ENCODE measurements at places on chromosomes 13 and 19.

- no peak for DNase-seq
These were observed 111.9 kb upstream of the MLNR start for GRCh38 chr13:49108196-49108595.

DNA sequence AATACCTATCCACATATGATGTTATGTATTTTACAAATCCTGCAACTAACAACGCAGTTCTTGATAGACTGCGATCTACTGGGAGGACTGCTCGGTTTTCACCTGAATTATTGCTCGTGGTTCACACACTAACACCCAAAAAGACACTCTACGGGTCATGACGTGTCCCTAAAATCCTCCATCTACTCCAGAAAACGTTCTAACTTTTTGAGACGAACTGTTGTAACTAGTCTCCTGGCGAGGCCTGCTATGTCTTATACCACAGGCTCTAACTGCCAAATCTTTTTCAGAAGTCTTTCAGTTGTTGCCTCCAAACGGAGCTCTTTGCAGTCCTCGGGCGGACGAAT, 108.2 kb downstream of the KCNRG start:
- peak; percentile 18 for DNase-seq

DNA sequence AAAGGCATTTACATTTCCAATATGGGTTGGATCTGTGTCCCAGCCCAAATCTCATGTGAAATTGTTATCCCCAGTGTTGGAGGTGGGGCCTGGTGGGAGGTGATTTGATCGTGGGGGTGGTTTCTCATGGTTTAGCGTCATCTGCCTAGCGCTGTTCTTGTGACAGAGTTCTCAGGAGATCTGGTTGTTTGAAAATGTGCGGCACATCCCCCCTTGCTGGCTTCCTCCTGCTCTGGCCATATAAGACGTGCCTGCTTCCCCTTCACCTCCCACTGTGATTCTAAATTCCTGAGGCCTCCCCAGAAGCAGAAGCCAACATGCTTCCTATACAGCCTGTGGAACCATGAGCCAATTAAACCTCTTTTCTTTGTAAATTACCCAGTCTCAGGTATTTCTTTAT, 126.2 kb upstream of the FNDC3A start:
- no peak for DNase-seq

GRCh38 chr13:100522618-100523309, 65.8 kb downstream of the GGACT start:
- DNase-seq = no peak

- DNase-seq = peak; percentile 72
These were observed 5.2 kb downstream of the DAND5 start for GRCh38 chr19:12974301-12975220.

DNA sequence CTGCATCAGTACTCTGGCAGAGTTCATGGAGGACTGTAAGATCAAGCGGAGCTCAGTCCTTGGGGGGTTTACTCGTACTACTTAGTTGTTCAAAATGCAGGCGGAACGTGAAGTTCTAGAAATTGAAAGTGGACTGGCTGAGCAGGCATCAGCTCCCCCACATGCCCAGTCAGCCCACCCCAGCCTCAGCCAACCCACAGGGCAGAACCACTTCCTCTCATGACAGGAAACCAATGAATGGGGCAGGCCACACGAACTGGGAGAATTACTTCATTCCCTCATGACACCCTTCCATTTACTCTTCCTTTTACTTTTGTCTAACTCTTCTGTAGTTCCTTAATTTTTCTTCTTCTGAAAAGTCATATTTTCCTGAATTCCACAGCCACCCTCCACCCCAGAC, 71.9 kb downstream of the FLT1 start:
- DNase-seq = no peak

DNA sequence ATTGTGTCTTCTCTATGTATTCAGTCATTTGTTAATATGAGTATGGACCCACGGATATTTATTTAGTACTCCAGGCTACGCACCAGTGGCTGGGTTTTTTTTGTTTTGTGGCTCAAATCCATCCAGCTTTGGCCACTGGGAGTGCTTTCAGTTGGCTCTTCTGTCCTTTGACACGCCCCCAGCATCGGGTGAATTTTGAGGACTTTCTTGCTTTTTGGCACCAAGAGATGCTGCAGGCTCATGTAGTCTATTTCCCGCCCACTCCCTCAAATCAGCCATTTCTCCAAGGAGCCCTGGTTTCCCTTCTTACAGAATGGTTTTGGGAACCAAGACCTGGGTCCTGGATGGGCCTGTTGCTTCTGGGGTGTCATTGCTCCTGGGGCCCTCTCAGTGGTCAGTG, 55.8 kb downstream of the SMARCA4 start:
- DNase-seq = no peak

GRCh38 chr19:45866400-45867176, 2.5 kb downstream of the FOXA3 start:
- no peak for DNase-seq

DNA sequence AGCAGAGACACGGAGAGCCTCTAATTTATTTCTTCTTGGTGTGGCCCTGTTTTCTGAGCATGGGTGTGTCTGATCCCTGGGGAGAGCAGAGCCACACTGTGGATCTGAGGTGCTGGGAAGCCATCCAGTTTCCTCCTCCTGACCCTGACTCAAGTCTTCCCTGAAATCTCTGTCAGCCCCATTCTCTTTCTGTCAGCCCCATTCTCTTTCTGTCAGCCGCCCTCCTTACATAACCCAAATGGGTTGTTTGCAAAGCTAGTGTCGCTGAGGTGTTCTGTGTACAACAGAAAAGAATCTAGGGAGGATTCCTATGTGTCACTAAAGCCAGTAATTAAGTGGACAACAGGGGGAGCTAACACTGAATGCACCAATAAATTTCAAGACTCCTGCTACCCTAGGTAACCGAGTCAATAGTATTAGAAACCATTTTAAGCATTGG, 50.2 kb downstream of the LRCH1 start:
- DNase-seq = no peak

DNA sequence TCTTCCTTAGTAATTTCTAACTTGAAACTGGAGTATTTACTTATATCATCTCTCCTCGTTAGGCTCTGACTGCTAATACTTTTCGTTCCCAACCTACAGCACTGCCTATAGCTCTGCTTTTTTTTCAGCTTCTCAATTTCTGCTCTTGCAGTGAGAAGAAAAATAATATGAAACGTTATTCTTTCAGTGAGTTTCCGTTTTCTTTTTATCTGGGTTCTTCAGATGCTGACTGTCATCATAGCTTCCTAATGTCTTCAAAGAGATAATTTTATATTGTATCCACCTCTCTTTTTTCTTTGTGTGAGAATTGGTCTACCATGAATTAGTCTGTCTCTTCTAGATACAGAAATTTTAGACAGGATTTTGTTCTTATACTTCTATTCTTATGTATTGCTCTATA, 454.9 kb downstream of the LMO7 start:
- DNase-seq = no peak

DNA sequence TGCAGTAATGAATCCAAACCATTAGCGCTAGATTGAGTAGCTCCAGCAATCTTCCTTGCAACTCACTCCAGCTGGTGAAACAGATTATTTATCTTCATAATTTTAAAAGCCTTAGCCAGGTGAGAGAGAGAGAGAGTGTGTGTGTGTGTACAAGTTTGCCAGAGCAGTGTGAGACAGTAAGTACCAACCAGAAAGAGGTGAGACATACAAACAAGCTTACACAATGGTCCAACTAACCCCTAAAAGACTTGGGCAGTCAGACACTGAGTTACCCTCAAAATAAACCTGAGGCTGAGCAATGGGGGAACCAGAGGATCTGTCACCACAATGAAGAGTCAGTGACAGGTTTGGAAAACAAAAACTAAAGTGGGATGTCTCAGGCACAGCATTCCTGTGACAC, 8.1 kb upstream of the THSD1 start:
- no peak for DNase-seq

DNA sequence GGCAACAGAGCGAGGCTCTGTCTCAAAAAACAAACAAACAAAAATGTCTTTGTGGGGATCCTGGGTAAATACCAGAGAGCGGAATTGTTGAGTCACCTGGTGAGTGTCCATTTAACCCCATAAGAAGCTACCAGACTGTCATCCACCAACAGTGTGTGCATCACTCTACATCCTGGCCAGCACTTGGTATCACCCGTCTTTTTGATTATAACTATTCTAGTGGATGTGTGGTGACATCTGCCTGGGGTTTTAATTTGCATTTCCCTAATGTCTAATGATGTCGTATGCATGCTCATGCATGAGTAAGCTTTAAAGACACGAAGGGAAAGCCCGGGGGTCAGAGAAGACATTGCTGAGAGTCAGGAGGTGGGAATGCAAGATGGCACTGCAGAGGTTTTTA, 126.7 kb upstream of the MRI1 start:
- DNase-seq = no peak

- DNase-seq = no peak
These were observed 2.2 kb downstream of the ARHGAP45 start for GRCh38 chr19:1069009-1069779.

DNA sequence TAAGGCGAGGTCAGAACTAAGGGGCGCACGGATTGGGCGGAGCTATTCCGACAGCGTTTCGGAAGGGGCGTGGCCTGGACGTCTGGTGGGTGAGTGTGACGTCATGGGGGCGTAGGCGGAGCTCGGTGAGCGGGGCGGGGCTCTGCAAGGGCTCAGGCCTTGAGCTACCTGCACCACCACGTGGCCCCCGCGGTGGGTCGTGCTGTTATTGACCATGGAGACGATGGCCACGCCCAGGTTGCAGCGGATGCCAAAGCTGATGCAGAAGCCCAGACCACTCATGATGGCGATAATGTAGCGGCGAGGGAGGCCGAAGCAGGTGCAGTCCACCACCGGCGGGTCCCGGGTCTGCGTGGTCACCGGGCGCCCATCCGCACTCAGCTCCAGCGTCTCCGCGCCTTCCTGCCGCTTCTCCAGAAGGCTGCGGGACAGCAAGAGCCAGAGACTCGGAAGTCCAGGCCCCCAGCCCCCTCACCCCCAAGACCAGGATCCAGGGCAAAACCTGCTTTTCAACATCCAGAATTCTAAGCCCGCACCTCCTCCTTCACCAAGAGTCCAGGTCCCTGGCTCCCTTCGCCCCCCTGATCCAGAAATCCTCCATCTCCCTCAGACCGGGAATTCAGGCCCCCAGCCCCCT, 4.8 kb downstream of the SLC17A7 start:
- no peak for DNase-seq

DNA sequence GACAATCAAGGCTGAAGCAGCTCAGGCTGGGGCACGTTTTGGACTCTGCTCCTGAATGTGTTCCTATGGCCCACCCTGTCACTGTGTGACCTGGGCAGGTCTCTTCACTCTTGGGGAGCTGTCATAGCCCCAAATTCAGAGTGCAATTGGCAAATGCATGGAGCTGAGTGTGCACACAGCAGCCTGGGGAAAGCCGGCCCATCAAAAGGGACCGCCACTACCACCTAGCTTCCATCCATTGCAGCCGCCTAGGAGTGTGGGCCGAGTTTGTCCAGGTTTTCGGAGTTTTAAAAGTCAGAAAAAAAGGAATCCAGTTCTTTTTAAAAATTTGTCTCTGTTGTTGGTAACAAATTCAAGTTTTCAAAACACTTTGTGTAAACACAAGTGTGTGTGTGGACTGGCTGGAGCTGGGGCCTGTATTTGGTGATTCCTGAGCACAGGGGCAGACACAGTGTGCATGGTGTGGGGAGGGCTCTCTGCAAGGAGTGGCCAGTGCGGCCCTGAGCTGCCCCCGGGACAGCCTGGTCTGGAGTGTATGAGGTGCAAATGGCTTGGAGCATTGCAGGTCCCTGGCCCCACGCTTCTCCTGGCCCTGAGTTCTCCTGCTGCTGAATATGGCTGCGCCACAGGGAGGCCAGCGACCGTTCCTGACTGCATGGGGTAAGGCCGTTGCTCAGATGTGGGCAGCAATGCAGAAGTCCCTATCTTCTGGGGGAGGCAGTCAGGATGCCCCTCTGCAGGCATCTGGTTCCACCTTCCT, 13.2 kb upstream of the ZNF536 start:
- no peak for DNase-seq

GRCh38 chr19:29845574-29846176, 33.9 kb downstream of the CCNE1 start:
- no peak for DNase-seq

- no peak for DNase-seq
These were observed 54.5 kb downstream of the RAB20 start for GRCh38 chr13:110506859-110507566.

DNA sequence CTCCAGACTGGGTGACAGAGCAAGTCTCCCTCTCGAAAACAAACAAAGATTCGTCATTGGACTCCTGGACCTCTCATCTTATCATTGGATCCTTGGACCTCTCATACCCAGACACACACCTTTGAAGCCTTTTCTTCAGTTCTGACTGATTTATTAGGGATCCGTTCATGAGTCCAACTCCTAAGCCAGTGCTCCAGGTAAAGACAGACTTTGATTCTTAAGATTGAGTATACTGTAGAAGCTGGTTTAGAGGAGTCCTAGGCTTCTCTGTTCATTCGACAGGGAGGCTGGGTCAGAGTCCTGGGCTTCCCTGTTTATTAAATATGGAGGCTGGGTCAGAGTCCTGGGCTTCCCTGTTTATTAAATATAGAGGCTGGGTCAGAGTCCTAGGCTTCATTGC, 38.7 kb downstream of the SACS start:
- DNase-seq = no peak

- DNase-seq = no peak
These were observed 29.2 kb downstream of the ONECUT3 start for GRCh38 chr19:1782521-1782920.

GRCh38 chr19:20273376-20273775, 106.4 kb downstream of the ZNF486 start:
- DNase-seq = no peak

GRCh38 chr13:112843392-112844111, 125.5 kb upstream of the MCF2L start:
- no peak for DNase-seq

DNA sequence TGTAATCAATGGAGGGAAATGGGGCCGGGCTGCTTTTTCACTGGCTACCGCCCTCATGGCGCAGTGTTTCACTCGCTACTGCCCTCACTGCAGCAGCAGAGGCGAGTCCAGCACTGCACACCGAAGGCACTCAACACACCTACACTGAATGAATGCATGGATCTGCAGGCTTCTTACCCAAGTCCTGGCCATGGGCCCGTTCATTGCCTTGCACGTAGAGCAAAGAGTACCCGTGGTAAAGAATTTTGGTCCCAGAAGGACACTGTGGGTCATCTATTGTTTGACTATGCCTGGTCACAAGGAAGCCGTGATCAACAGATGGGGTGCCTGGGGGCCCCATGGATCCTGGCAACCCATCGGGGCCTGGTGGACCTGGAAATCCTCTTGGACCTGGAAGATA, 144.9 kb downstream of the COL4A1 start:
- DNase-seq = no peak

DNA sequence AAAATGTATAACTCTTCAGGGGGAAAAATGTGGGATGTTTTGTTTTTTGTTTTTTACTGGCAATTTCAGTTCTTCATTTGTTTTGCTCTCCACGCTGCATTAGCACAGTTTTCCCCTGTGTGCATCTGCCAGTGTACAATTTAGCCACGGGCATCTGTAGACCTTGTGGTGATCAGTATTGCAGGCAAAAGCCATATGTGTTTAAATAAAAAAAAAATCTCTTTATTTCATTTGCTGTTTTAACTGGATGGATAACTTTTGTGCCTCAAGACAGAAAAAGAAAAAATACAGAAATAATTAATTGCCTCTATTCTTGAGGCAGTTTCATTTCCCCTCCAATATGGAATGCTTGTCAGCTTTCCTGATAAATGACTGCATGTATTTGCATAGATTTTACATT, 7.9 kb upstream of the MAB21L1 start:
- DNase-seq = peak; percentile 39

- DNase-seq = no peak
These were observed 437 bp downstream of the SMARCA4 start for GRCh38 chr19:10961073-10961860.

- DNase-seq = no peak
These were observed 850.9 kb upstream of the PCDH9 start for GRCh38 chr13:68081061-68081460.

Measured in cerebellar nuclear complex (tissue), 1 donor.